Activated naive CD8-positive, alpha-beta T cell treated with anti-CD3 and anti-CD28 coated beads, Interleukin-2, amount 10 ng/mL, durations not matched to agents 7 days and 5 days (primary cell): ENCODE measurements at places on chromosomes 1 and 21. TPM values are rescaled to one million over a fixed set of nuclear protein-coding genes. Genes with fewer than 3 reads are reported as not detected.
A peak's percentile ranks its signal among the peaks of the same experiment; 100 is the strongest.

SHISAL2A gene
- total RNA-seq, result 28.8 TPM

DNA sequence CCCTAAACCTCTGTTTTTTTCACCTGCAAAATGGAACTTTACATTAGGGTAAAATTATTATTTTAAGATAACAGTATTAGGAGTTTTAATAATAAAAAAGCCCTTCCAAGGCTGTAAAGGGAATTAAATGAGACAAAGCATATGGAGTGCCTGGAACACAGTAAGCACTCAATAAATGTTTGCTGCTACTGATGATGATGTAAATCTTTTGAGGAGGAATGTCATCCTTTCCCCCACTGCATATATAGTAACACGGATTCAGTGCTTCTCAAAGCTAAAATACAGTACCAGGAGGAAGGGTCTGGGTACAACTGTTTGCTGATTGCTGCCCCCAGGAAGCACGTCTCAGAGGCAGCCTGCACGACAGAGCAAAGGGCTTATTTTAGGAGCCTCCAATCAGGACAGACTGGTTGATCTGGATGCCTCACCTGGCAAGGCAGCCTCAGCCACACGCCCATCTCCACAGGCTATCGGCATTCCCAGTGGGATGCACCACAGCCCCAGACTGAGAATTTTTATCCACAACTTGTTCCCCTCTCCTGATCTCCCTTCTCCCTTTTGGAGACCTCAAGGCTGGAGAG lies 64.4 kb downstream of the GADD45A start:
- DNase-seq, result no peak

MIER1 gene
- total RNA-seq, result 57.1 TPM

DNA sequence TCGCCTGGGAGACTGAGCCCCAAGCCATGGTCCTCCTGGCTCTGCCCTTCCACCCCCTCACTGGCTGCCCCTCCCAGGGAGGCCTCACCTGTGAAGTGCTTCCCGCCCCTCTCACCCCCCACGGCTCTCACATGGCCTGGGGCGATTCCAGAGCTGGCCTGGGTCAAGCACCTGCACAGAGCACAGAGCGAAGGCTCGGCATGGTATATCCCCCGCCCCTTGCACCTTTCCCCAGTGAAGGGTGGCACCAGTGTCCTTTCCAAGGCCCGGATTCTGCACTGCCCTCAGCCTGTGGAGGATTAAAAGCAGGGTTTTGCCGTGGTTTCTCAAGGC lies 1.1 kb upstream of the AJAP1 start:
- DNase-seq, result no peak

DNA sequence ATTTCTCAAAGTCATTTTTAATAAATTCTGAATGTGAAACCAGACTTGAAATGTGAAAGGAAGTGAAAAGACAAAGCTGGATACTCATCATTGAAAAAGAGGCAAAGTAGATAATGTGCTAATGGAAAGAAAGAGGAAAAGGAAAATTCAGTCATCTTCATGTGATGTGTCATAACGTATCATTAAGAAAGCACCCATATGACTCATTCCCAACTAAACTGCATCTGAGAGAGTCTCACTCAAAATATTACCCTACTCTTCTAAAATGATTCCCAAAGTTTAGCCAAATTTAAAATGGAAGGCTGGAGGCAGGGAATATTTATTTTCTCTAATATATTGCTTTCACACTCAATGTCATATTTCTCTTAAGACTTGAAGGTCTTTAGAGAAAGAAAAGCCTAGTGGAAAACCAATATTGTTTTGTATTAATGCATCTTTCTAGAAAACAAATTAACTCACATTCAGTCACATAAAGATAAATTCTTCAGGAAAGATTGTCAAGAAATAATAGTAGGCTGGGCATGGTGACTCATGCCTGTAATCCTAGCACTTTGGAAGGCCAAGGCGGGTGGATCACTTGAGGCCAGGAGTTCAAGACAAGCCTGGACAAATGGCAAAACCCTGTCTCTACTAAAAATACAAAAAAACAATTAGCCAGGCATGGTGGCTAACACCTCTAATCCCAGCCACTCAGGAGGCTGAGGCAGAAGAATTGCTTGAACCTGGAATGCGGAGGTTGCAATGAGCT lies 129.9 kb downstream of the SLC30A10 start:
- no peak for DNase-seq

ADGRB2 gene
- 0.75 TPM for total RNA-seq

- no peak for DNase-seq
Measured at GRCh38 chr1:172293429-172293828, 127.1 kb upstream of the C1orf105 start.

GRCh38 chr1:31479811-31480210 lies 66.8 kb downstream of the SERINC2 start:
- no peak for DNase-seq

BLACAT1 gene
- total RNA-seq, result 0.83 TPM

- DNase-seq, result no peak
Measured at GRCh38 chr1:159929155-159930051, 4.1 kb upstream of the TAGLN2 start.

DNA sequence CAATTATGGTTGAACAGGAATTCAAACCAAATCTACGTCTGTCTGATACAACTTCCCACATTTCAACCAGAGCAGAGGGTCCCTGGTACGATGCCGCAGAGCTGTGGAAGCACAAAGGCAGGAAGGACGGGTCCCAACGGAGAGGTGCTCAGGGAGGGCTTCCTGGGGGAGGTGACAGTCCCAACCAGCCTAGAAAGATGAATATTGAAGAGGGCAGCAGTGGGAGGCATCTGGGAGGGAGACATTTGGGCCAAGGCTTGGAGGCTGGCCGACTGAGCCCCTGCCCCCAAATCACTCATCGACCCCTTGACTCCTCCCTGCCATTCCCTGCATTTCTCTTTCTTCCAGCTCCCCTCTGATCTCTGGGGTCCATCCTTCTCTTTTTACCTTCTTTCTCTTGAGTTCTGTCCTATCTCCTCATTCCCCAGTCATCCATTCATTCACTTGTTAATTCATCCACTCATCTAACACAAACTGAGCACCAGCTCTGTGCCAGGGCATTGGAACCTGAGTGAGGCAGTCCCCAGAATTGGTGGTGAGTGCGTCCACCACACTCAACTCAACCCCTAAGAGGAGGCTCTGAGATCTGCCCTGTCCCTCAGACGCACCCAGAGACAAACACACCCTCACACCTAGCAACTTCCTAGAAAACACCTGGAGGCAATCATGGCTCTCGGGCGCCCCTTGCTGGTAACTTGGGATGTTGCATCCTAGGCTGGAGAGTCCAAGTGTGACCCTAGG lies 13.2 kb upstream of the CELA3B start:
- DNase-seq, result peak; percentile 89

DNALI1 gene
- total RNA-seq, result not detected

CFAP45 gene
- 1.6 TPM for total RNA-seq

GRCh38 chr1:20640183-20640597 lies 6.9 kb downstream of the PINK1 start:
- peak; percentile 46 for DNase-seq

- DNase-seq, result no peak
Measured at GRCh38 chr1:85264150-85264549, 4.7 kb upstream of the C1orf52 start.

NBL1 gene
- 36.0 TPM for total RNA-seq

GJA9 gene
- total RNA-seq, result not detected

- DNase-seq, result no peak
Measured at GRCh38 chr1:200037904-200038303, 10.4 kb downstream of the NR5A2 start.

GRCh38 chr1:74205266-74205665 lies 7.2 kb downstream of the FPGT start:
- no peak for DNase-seq

CFAP107 gene
- total RNA-seq, result not detected

SLAMF7 gene
- 124 TPM for total RNA-seq

GRCh38 chr21:18743531-18743930 lies 339.9 kb upstream of the TMPRSS15 start:
- no peak for DNase-seq

SLC45A3 gene
- 0.17 TPM for total RNA-seq

- no peak for DNase-seq
Measured at GRCh38 chr1:108556066-108556465, 3.8 kb upstream of the EEIG2 start.

GRCh38 chr1:48500541-48501450 lies 28.8 kb upstream of the SPATA6 start:
- DNase-seq, result no peak

OPTC gene
- not detected for total RNA-seq

DNA sequence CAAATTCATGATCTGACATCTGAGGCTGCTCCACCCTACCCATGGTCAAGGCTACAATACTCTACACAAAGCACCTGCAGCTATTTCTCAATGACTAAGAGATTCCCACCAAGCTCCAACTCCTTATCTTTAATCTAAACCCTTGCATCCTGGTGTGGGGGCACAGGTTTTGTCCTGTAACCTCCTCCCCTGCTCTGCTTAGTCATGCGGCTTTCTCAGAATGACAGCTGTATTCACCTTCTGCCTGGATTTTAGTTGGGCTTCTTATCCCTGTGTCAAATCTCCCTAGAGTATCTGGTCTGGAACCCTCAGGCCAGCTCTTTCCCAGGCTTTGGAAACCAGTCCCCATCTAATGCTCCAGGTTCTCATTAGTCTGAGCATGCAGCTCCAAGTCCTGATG lies 159.0 kb downstream of the BARHL2 start:
- DNase-seq, result no peak

DNA sequence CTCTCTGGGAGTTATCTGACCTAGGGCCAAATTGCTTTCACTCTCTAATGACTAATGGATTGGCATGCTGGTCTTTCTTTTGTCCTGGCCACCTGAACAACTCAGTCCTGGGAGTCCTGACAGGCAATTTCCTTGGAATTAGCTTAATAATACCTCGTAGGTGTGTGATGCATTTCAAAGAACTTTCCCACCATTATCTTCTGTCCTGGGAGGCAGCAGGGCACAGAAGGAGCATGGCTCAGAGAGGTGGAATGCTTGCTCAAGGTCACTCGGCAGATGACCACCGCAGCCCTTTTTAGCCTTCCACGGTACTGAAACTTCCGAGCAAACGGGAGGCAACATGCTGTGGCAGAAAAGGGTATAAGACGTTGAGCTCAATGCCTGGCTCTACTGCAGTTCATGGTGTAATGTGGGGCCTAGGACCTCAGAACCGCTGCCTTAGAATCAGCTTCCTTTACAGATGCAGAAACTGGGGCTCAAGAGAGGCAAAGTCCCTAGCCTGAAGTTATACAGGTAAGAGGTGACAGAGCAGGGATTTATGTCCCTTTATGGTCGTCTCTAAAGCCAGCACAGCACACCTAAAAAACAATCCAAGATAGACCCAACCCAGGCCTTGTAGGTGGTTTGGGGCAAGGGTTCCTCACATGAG lies 3.2 kb downstream of the ID3 start:
- no peak for DNase-seq

GRCh38 chr1:17091252-17091651 lies 28.0 kb downstream of the PADI2 start:
- no peak for DNase-seq

DNA sequence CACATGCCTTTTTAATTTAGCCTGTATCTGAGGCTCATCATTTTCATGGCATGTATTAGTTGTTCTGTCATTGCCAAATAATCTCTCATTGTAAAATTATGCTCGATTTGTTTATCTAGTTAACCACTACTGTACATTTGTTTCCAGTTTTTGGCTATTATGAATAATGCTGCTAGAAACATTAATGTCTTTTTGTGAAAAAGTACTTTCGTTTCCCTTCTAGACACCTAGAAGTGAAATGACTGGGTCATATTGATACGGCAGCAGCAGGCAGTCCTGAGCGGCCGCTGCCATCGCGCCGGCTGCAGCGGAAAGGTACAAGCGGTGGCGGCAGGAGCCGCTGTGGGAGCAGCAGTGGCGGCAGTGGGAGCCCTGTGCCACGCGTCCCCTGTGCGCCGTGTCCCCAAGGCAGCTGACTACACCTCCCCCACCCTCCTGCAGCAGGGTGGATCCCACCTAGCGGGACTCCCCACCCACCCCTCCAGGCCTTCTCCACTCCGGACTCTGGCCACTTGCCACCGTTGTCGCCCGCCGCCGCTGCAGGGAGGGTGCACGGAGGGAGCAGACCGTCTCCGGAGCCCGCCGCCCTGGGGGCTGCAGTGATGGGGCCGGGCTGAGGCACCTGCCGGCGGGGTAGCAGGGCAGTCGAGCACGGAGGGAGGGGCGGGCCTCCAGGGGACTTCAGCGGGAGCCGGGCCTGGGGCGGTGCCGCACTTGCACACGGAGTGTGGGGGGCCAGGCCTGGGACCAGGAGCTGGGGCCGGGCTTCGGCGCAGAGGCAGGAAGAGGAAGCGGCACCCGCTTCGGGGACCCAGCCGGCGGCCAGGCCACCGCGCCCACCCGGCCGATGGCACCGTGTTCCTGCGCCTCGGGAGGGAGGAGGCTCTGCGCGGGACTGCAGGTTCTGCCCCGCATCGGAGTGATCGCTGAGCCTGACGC lies 66.8 kb upstream of the RGS7 start:
- peak; percentile 49 for DNase-seq

DNA sequence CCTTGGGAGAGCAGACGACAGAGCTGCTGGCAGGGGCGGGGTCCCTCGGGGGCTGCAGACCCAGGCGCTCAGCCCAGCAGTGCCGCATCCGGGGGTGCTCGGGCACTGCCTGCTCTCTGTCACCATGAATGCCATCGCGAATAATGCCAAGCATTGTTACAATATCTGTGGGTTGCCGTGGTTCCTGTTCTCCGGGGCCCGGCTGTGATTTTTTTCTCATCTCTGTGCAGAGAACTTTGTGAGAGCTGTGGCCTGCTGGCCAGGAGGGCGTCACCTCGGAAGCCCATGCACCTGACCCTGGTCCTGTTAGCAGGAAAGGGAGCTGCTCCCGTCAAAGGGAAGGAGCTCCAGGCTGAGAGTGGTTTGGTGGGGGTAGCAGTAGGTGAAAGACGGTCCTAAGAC lies 70.4 kb downstream of the PRDM16 start:
- no peak for DNase-seq

DNA sequence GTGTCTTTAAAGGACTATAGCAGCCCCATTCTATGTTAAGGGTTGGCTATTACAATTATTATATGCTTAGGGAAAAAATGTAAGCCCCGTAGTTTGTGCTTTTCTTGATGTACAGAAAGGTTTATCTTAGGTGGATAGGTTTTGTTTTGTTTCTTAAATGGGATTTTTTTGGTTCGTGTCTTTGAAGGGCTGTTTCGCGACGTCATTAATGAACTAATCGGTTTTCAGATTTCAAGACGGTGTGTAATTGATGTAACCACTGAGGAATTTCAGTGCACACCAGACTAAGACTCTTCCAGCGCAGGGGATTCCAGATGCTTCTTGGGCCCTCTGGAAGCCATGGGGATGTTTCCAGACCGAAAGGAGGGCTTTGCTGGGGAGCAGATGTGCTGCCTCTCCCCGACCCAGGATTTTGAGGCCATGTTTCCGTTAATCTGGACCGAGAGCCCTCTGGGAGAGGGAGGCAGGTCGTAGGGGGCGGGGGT lies 4.8 kb upstream of the SIM2 start:
- no peak for DNase-seq

DNA sequence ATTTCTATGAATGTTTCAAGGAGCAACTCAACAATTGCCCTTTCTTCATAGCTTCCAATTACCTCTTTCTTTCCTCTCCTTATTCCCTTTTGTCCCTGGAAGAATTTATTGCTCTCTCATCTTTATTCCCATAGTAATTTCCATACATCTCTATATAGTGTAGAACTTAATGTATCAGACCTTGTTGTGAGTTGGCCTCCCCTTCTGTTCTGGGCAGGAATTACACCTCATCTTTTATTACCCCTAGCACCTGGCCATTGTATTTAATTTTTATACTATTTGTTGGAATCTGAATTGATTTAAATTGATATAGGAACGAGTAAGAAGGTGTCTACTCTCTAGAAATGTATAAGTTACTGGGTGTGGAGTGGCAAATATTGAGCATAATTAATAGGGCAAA lies 114.5 kb downstream of the CACHD1 start:
- DNase-seq, result no peak

- no peak for DNase-seq
Measured at GRCh38 chr21:24636696-24637095, 970.6 kb downstream of the MRPL39 start.

GRCh38 chr1:56135864-56136147 lies 443.6 kb downstream of the PLPP3 start:
- no peak for DNase-seq

IGSF21 gene
- total RNA-seq, result not detected
